ENCODE measurements at places on chromosomes 6 and 20.

GRCh38 chr6:5180636-5181035, 80.1 kb downstream of the LYRM4 start:
- DNase-seq: no peak

GRCh38 chr20:49540687-49541435, 27.1 kb downstream of the PTGIS start:
- DNase-seq: no peak

DNA sequence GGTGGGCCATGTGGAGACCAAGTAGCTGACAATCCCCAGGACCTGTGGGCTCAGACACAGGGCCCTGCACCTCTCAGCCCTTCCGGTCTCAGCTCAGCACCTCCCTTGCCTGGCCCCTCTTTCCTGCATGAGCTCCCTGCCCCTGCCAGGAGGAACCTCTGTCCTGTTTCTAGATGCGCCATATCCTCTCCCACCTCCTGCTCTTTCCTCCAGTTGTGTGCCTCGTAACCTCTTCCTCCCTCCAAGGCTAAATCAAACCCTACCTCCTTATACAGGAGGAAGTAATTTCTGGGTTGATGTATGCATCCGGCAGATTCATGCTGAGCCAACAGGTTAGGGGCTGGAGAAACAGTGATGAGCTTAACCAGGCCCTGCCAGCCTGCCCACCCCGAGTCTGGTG, 30.9 kb downstream of the ITPR3 start:
- no peak for DNase-seq

GRCh38 chr20:4303136-4303535, 287.8 kb upstream of the RNF24 start:
- no peak for DNase-seq

- DNase-seq: no peak
These were observed 57.3 kb upstream of the SGK1 start for GRCh38 chr6:134375220-134375580.

DNA sequence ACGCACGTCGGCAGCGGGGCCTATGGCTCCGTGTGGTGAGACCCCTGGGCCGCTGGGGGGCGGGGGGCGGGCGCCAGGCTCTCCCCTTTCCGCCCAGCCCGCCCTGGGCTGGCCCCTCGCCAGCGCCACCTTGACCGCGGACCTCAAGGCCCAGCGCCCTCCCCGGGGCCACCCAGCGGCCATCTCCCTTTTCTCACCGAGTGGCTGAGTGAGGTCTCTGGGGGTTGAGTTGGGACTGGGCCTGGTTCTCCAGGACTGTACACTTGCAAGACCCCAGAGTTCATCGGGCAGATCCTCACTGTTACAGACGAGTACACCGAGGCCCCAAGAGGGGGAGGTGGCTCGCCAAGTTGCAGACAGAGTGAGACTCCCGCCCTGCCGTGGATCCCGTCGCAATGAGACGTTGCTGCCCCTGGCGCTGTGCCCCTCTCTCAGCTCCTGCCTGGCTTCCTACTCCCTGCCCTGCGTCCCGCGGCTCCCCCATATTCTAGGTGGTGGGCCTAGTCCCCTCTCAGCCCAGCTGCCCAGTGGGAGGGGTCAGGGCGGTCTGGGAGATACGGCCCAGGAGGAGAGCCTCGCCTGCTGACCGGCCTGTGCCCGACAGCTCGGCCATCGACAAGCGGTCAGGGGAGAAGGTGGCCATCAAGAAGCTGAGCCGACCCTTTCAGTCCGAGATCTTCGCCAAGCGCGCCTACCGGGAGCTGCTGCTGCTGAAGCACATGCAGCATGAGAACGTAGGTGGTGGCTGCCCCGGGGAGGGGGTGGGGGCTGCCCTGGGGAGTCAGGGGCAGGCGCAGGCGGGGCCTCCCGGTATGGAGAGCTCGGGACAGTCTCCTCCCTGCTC, 576 bp downstream of the MAPK13 start:
- DNase-seq: peak; percentile 40

GRCh38 chr6:75096966-75097365, 108.9 kb downstream of the COL12A1 start:
- DNase-seq: no peak

GRCh38 chr6:71621918-71622519, 264.3 kb upstream of the RIMS1 start:
- DNase-seq: no peak

DNA sequence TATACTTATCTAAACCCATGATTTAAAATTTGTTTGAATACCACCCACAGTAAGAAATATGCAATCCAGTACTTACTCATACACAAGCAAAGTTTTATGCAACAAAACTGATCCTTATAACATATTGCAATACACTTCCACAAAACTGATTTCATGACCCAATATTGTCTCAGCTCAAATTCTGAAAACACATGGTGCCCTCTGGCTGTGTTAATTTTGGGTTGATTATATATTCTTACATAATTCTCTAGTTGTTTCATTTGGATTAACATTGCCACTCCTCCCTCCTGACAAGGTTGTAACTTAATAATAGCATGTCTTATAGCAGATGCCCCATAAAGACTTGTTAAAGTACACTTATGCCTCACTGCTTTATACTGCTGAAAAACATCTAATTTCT, 73.0 kb upstream of the TULP1 start:
- DNase-seq: no peak

DNA sequence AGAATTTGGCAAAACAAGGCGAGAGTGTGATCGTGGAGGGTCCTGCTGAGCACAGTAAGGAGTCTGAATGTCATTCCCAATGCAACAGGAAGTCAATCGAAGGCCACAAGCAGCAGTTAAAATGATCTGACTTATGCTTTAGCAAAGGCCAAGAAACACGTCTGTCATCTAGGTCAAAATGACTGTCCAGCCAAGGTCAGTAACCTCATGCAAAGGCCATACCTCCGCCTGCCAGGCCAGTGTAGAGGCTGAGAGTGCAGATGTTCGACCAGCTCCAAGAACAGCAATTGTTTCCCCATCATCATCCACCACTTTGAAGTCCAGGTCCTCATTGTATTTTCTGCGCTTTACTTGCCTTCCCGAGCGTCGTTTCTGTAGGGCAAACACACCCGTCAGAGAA, 105.6 kb downstream of the CHD6 start:
- no peak for DNase-seq

- DNase-seq: peak; percentile 67
These were observed 60.2 kb downstream of the GCLC start for GRCh38 chr6:53484476-53485280.

DNA sequence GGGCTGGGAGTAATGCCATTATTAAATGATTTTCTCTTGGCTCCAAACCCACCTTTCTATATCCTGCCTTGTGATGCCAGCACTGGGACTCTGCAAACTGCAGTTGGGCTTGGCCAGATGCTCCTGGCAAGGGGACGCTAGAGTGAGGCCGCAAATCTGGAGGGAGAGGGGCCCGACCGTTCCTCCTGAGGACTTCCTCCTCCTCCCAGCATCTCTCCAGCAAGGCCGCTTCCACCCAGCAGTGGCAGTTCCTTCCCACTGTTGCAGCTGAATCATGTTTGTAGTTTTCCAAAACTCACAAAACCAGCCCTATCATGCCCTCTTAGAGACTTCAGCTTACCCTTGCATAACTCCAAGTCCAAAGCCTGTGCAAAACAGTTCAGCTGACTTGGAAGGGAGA, 244.4 kb downstream of the FOXA2 start:
- DNase-seq: no peak

- no peak for DNase-seq
These were observed 25.1 kb downstream of the TOX2 start for GRCh38 chr20:43939762-43940121.

- DNase-seq: no peak
These were observed 68.3 kb downstream of the ANKS1A start for GRCh38 chr6:34957231-34957783.

- DNase-seq: no peak
These were observed 42.4 kb upstream of the EYA4 start for GRCh38 chr6:133198725-133199124.

- no peak for DNase-seq
These were observed 18.5 kb downstream of the SLC22A2 start for GRCh38 chr6:160239929-160240690.

- DNase-seq: no peak
These were observed 92.2 kb upstream of the CNKSR3 start for GRCh38 chr6:154602708-154603107.

GRCh38 chr6:16405375-16405774, 167.0 kb downstream of the GMPR start:
- DNase-seq: no peak

DNA sequence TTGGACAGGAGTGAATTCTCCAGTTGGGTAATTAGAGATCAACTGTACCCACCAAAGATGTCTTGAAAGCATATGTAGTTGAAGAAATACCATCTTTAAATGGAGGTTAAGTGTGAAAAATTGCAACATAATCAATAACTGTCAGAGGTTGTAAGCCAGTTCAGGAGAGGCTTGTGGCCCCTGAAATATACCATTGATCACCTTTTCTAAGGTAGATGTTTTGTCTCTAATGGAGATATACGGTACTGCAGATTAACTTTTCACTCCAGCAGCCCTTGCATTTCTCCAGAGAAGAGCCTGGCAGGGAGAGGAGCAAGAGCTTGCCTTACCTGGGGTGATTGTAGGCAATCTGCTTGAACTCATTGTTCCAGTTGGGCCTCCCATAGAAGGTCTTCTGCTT, 48.8 kb downstream of the NOX3 start:
- DNase-seq: no peak

DNA sequence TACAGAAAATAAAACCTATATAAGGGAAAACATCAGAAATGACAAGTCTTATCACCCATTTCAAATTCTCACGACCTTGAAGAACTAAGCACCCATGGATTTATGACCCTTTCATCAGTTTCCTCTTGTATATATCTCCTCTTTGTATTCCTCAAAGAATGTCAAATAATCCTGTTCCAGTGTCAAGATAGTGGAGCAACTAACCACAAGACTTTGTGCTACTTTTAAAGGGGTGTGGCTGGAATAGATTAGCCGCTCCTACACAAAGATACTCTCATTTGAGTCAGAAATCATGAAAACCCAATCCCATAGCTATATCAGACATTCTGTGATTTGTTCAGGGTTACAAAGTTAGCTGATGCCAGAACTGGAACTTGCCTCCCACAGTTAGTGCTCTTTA, 6.6 kb downstream of the REPS1 start:
- DNase-seq: no peak

DNA sequence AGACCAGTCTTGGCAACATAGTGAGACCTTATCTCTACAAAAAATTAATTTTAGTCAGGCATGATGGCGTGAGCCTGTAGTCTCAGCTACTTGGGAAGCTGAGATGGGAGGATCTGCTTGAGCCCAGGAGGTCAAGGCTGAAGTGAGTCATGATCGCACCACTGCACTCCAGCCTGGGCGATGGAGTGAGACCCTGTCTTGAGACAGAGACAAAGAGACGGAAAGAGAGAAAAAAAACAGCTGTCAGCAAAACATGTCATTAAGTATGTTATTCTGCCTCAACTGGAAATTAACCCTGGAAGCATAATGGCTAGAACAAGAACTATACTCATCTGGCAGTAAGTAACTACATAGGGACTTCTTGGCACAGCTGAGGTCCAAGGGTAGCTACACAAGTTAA, 7.2 kb downstream of the MMS22L start:
- DNase-seq: no peak

DNA sequence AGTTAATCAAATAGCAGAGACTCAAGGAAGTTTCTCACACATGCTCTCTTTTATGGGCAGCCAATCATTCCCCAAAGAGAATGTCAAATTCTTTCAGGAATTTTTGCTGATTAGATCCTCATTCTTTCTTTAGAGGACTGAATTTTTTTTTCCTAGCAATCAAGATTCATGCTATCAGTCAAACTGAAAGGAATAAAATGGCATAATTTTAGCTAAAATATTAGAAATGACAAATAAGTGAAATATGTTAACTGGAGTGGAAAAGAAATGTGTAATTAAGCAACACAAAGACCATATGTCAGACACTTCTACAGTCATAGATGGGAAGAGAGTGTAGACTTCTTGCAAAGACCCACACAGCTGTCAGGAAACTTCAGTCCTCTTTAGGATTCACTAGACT, 242.3 kb upstream of the RNF217 start:
- no peak for DNase-seq

GRCh38 chr6:10362300-10362699, 52.6 kb downstream of the TFAP2A start:
- DNase-seq: no peak

- DNase-seq: peak; percentile 88
These were observed 15.2 kb upstream of the MRPS18A start for GRCh38 chr6:43702534-43703440.

- DNase-seq: no peak
These were observed 41.1 kb downstream of the KLHL31 start for GRCh38 chr6:53624502-53624901.

DNA sequence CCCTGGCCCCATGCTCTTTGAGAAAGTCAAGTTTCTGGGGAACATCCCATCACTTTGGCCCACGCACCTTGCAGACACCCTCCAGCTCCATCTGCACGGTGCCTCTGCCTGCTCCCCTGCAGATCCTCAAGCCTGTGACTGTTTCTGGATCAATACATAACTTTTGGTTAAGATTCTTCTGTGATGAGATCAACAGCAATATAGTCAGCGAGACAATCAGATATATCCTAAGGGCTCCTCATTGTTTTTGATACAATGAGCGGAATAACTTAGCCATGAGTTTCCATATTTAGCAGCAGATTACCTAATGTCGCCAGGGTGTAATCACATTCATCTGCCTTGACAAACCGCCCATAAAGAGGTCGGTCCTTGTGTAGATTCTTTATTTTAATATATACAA, 109.3 kb upstream of the MTHFD1L start:
- DNase-seq: no peak

- no peak for DNase-seq
These were observed 186.9 kb downstream of the TBC1D7 start for GRCh38 chr6:13141387-13141786.

- no peak for DNase-seq
These were observed 58.1 kb downstream of the RPRD1B start for GRCh38 chr20:38091441-38092216.

GRCh38 chr6:71012866-71013469, 56.1 kb upstream of the B3GAT2 start:
- peak; percentile 76 for DNase-seq

- DNase-seq: no peak
These were observed 245.8 kb downstream of the TTLL2 start for GRCh38 chr6:167570460-167571400.

GRCh38 chr20:32600681-32601237, 15.6 kb upstream of the NOL4L start:
- no peak for DNase-seq

DNA sequence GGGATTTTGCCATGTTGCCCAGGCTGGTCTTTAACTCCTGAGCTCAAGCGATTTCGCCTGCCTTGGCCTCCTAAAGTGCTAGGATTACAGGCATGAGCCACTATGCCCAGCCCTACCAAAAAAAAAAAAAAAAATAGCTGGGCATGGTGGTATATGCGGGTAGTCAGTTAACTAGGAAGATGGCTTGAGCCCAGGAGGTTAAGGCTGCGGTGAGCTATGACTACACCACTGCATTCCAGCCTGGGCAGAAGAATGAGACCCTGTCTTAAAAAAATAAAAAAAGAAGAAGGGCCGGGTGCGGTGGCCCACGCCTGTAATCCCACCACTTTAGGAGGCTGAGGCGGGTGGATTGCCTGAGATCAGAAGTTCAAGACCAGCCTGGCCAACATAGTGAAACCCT, 50.2 kb downstream of the ELOVL2 start:
- DNase-seq: no peak

- DNase-seq: no peak
These were observed 128.5 kb downstream of the ALDH8A1 start for GRCh38 chr6:134821397-134821796.

Measured in SK-N-DZ (cell line).